PC-9 (cell line): ENCODE measurements at places on chromosomes 7 and 10. TPM values are rescaled to one million over a fixed set of nuclear protein-coding genes. Genes with fewer than 3 reads are reported as not detected.

GRCh38 chr10:69317626-69318105 is 39.4 kb downstream of the HK1 start:
- no peak for DNase-seq

PFKP gene
- total RNA-seq, result 222 and 234 TPM in 2 replicates

ITPRID1 gene
- total RNA-seq, result not detected in 2 replicates

SUN3 gene
- total RNA-seq, result 0.24 TPM in 1 of 2 replicates, not detected in the other

PARD3 gene
- 57.4 and 61.9 TPM in 2 replicates for total RNA-seq
